HepG2 (cell line): ENCODE measurements at places on chromosomes 1 and 21. TPM values are rescaled to one million over a fixed set of nuclear protein-coding genes. Genes with fewer than 3 reads are reported as not detected.

DNA sequence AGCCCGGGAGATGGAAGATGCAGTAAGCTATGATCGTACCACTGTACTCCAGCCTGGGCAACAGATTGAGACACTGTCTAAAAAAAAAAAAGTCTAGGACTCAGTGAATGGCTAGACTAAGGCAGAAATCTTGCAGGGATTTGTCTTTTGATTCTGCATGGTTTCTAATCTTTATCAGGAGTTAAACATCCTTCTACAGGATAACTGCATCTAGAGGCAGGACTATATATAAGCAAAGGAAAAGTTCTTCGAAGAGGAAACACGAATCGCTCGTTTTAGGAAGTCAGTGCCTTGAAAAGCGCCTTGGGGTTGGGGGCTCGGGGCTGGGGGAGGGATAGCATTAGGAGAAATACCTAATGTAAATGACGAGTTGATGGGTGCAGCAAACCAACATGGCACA, 602 bp upstream of the UFC1 start:
- DNase-seq = no peak

- DNase-seq = no peak
Observed at GRCh38 chr1:61046434-61046833, 35.9 kb upstream of the NFIA start.

DNA sequence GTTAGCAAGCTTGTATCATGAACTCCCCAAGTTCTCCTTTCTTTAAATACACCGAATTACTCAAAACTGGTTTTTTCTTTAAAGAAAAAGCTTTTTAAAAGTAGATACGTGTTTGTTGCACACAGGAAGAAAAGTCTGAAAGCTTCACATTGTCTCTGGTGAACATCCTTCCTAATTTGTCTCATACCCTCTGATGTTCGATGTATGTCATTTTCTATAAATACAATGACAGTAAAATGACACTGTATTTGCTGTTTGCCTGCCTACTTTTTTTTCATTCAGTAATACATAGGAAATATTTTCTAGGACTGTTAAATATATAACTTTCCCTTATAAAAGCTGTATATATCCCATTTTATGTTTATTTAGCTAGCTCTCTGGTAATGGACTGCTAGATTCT, 153.9 kb downstream of the GALNT2 start:
- DNase-seq = no peak

GRCh38 chr1:11483581-11484320, 4.8 kb downstream of the DISP3 start:
- no peak for DNase-seq

Gene TCHH
- not detected in 2 replicates for polyA plus RNA-seq

Gene CLSTN1
- 29.8 and 35.3 TPM in 2 replicates for polyA plus RNA-seq
